Aorta (tissue), 5 donors: ENCODE measurements at places on chromosomes 3 and 15.

DNA sequence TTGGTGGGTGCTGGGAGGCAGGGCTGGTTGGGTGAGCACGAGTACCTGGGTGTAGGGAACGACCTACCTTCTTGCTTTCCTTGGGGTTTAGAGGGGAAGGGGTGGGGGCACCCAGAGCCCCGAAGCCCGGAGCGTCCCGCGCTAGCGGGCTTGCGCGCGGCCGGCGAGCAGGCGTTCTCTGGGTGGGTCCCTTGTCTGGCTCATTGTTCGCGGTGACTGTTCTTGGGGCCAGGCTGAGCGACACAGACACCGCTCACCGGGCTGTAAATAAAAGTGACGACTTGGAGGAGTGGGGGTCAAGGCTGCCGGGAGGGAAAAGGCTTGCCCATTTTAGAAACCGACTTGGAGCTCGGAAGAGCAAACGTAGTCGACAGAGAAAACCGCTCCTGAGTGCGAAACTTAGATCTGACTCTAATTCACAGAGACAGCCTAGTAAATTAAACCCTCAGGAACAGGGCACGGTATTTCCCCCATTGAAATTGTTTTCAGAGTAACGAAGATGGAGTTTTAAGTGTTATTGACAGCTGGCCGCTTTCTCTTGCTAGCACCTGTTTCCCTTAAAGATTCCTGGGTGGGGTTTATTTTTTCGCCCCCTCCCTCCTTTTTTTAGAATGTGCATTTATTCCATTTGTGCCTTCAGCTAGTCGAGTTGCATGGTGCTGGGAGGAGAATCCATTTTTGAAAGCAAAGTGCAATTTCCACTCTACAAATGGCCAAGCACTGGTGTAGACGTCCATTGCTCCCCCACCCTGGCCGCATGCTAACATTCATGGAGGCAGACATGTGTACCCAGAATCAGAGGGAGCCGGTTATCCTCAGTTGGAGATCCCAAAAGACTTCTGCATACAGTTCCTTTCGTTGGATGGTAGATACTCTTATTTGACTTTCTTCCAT is 532.1 kb upstream of the SEMA6D start:
- no peaks in the 10 kb centered on the region for H3K27me3 ChIP-seq
- peak overlapping the region; percentile 99 for H3K4me3 ChIP-seq
- DNase-seq, result peak; percentile 67
- no peaks in the 10 kb centered on the region for H3K36me3 ChIP-seq

DNA sequence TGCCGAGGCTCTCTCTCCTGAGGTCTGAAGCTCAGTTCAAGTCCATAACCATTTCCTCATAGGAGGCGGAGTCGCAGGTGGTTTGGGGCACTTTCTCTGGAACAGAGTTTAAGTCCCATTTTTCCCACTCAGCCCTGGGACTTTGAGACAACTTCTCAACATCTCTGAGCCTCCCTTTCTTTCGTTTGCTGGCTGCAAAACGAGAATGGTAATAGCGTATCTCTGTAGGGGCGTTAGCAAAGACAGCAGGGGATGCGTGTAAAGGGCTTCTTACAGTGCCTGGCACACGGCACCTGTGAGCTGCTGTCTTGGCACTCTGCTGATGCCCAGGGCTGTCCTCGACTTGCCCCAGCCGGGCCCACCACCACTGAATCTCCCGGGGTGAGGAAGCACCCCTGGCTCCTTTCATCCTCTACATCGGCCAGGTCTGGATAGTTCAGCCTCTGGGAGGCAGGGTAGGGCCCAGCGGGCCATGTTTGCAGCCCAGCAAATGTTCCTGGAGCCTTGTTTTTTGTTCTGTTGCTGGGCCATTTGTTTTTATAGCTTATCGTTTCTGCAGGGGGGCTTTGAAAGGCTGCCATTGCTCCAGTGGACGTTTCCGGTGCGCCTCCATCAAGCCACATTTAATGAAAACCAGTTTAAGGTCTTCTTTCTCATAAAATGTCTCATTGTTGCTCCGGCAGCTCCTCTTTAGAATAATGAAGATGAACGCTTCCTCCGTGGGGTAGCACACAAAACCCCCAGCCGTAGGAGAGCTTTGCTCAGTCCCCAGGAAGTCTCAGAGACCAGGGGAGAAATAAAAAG is 60.0 kb upstream of the WNT5A start:
- H3K36me3 ChIP-seq, result no peaks in the 10 kb centered on the region
- H3K27me3 ChIP-seq, result no peaks in the 10 kb centered on the region
- no peak overlapping the region for H3K4me3 ChIP-seq
- H3K4me1 ChIP-seq, result no peaks in the 10 kb centered on the region
- no peak overlapping the region for H3K27ac ChIP-seq
- no peak for DNase-seq

DNA sequence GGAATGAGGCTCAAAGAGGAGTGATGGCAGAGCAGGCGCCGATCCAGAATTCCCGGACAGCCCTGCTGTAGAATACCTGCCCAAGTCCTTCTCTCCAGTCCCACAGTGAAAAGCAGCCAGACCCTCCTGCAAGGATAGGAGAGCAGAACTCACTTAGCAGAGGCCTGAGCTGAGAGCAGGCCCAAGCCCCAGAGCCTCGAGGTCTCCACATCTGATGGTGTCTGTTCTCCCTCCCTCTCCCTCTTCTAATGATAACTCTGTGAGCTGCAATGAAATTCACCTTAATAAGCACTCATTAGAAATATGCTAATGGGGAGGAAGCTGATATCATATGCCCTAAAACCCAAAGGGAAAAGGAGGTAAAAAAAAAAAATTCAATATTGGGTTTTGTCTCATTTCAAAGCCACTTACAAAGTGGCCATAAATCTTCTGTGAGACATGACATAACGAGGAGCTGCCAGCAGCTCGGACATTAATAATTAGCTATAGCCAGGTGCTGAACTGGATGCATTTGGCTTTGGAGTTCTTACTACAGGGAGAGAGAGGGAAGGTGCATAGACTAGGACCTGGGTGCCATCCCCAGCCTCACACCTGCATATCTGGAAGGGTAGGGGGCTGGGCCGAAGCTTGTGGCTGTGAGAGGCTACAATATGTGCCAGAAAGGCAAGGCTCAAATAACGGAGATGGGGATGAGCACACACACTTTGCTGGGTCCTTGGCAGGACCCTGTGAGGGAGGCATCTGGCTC is 108.4 kb downstream of the MEGF11 start:
- no peak for DNase-seq
- H3K27ac ChIP-seq, result no peak overlapping the region
- H3K36me3 ChIP-seq, result no peaks in the 10 kb centered on the region
- no peaks in the 10 kb centered on the region for H3K27me3 ChIP-seq

DNA sequence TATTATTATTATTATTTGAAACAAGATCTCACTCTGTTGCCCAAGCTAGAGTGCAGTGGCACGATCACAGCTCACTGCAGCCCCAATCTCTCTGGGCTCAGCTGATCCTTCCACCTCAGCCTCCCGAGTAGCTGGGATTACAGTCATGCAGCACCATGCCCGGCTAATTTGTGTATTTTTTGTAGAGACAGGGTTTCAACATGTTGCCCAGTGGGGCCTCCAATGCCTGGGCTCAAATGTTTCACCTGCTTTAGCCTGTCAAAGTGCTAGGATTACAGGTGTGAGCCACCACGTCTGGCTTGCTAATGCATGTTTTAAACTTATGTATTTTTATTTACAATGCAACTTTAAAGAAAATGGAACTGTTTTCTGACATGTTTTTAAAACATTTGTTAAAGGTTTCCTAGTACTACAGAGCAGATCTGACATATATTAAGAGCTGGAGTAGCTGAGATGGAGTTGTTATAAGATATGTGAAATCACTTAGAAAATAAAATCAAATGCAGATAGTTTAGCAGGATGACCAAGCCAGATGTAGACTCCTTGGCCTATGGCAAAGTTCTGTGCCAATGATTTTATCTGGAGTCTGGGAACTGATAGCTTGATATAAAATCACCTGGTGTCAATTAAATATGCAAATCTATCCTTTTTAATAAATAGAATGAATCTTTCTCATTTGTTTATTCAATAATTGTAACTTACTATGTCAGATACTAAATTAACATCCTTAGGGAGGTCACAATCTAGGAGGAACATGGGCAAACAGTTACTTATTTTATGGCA is 310.1 kb upstream of the NAALADL2 start:
- no peaks in the 10 kb centered on the region for H3K4me1 ChIP-seq
- no peaks in the 10 kb centered on the region for H3K27me3 ChIP-seq
- no peak overlapping the region for H3K27ac ChIP-seq
- H3K36me3 ChIP-seq, result no peaks in the 10 kb centered on the region

- DNase-seq, result no peak
- no peaks in the 10 kb centered on the region for H3K36me3 ChIP-seq
- peaks cover 9% of the 10 kb centered on the region for H3K4me1 ChIP-seq
- H3K27me3 ChIP-seq, result no peaks in the 10 kb centered on the region
- H3K4me3 ChIP-seq, result no peak overlapping the region
- H3K27ac ChIP-seq, result no peak overlapping the region
Observed at GRCh38 chr3:189300345-189300744, 128.6 kb downstream of the TPRG1 start.

DNA sequence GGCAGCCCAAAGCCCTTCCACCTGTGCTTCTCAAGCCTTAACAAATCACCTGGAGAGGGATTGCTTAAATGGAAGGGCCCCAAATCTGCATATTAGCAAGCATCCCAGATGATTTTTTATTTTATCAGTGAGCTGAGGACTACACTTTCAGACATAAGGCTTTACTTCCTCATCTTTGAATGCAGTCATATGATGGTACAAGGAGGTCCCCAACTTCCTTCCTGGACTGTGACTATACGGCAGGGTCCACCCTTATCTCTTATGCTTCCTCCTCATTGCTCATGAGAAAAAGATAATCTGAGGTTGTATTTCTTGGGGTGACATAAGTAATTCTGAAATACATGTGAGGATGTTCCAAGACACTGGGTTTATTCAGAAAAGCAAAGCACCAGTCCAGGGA is 13.7 kb upstream of the HEG1 start:
- H3K27ac ChIP-seq, result no peak overlapping the region
- DNase-seq, result no peak
- no peak overlapping the region for H3K4me3 ChIP-seq

GRCh38 chr3:14617508-14618023 is 34.0 kb upstream of the CCDC174 start:
- DNase-seq, result no peak
- H3K27ac ChIP-seq, result no peak overlapping the region
- no peaks in the 10 kb centered on the region for H3K36me3 ChIP-seq
- H3K4me3 ChIP-seq, result no peak overlapping the region
- H3K4me1 ChIP-seq, result no peaks in the 10 kb centered on the region
- H3K27me3 ChIP-seq, result no peaks in the 10 kb centered on the region

DNA sequence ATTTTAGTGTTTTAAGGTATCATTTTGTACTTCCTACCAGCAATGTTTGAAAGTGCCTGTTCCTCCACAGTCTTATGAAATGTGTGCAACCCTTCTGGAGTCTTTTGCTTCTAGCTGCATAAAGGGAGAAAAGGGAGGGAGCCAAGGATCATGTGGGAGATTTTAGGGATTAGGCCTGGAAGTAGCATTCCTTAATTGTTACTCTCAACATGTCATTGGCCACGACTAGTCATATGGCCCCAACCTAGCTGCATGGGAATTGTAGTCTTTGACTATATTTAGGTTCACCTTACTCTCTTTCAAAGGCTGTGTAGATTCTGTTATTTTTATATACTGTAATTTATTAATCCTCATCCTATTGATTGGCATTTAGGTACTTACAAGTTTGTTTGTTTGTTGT is 14.9 kb downstream of the CRTAP start:
- no peak overlapping the region for H3K4me3 ChIP-seq
- DNase-seq, result no peak
- H3K4me1 ChIP-seq, result peaks cover 3% of the 10 kb centered on the region
- no peak overlapping the region for H3K27ac ChIP-seq
- H3K27me3 ChIP-seq, result no peaks in the 10 kb centered on the region

DNA sequence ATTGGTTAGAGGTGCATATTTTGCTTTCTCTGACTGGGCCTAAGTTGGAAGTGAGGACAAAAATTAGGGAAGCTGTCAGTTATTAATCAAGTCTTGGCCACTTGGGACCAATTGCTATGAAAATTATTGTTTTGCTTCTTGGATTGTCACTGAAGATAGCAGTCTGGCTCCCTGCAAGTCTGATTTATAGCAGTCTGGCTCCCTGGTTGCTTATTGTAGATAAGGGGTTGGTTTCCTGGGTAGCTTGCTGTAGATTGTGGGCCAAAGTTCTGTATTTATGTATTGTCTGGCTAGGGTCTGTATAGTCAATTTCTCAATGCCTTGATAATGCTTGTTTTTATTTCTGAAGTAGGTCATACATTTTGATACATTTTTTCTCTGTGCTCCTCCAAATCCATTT is 13.3 kb upstream of the DRD3 start:
- H3K27me3 ChIP-seq, result no peaks in the 10 kb centered on the region
- H3K4me3 ChIP-seq, result no peak overlapping the region
- H3K27ac ChIP-seq, result no peak overlapping the region
- peaks cover 3% of the 10 kb centered on the region for H3K4me1 ChIP-seq
- DNase-seq, result no peak
- no peaks in the 10 kb centered on the region for H3K36me3 ChIP-seq

DNA sequence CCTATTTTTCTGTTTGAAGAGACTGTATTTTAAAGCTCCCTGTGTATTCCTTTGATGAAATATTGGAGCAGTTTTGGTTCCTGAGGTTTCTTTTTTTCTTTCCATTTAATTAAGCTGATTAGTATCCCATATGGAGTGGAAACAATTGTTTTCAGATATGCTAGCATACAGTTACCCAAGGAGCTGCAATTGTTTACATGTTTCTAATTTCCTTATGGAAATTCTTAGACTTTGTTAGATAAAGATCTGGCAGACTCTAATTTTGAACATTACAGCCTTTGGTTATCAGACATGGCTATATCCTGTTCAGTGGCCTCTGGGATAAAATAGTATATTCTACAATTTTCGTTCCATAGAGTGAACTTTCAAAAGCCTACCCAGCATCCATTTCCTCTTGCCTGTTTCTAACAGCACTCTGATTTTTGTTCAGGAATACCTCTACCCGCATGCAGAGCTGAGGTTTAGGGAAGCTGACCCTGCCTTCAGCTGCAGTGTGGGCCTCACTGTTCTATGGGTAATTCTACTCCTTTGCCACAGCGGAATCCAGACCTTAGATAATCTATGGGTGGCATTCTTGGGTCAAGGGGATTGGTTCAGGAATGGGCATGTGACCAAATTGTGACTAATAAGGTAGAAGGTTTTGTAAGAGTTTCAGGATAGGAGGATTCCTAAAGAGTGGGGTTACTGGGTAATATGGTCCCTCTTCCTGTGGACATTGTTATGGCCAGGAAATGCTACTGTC is 161.1 kb upstream of the ANKRD28 start:
- H3K27me3 ChIP-seq, result no peaks in the 10 kb centered on the region
- H3K4me1 ChIP-seq, result no peaks in the 10 kb centered on the region
- DNase-seq, result no peak
- H3K36me3 ChIP-seq, result no peaks in the 10 kb centered on the region
